ENCODE measurements at places on chromosomes 5 and 9.

GRCh38 chr5:90941002-90941720, 382.6 kb downstream of the ADGRV1 start:
- DNase-seq: no peak

GRCh38 chr5:14386884-14387624, 194.5 kb upstream of the OTULINL start:
- DNase-seq: no peak

GRCh38 chr5:85670417-85670816, 947.3 kb upstream of the COX7C start:
- DNase-seq: no peak

DNA sequence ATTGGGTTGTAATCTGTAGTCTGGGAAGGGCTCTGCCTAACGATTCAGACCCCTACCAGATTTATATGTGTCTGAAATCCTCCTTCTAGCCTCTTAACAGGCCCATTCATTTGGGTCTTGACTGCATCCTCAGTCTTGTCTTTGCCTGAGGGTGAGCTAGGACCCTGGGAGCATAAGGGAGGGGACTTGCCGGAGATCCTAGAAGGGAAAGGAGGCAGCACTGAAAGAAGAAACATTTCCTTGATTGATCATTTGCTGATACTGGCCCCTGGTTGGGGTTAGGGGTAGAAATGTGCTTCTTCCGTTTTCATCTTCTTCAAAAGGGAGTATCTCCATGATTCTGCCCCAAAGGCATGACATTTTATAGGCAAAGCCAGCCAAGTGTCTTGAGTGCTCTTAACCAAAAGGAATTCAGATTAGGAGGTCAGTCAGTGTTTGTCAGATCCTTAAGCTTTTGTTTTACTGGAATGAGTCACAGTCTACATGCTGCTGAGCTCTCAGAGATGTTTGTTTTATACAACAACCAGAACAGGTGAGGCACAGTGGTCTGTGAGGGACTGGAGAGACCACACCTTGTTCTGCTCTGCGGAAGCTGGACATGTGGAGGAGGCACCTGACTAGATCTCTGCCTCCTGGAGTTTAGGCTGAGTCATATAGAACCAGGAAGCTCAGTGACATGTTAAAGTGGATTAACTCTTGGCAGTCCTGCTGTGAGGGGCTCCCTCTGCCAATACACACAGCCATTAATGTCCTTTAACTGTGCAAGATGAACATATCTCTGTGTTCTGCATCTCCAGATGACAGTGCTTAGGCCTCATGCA, 37.7 kb downstream of the PCDHAC2 start:
- DNase-seq: no peak

Measured in astrocyte of the spinal cord (primary cell).